ENCODE measurements at places on chromosomes 5 and 9.

- peak; percentile 97 for DNase-seq
Measured at GRCh38 chr5:143222287-143223231, 180.9 kb downstream of the NR3C1 start.

DNA sequence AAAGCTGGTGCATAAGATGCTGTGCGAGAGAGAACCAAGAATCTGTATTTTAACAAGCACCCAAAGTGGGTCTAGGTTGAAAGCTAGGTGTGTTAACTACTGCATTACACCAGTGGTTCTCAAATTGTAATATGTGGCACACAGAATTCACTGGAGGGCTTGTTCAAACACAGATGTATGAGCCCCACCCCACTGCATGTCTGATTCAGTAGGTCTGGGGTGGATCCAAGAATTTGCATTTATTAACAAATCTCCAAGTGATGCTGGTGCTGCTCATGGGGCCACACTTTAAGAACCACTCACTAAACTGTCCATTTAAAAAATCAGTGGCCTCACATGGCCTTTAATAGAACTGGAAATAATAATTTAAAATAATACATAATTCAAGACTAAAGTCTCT lies 40.4 kb downstream of the LPAR1 start:
- DNase-seq, result no peak

- no peak for DNase-seq
Measured at GRCh38 chr5:75961818-75962217, 121.4 kb upstream of the SV2C start.

DNA sequence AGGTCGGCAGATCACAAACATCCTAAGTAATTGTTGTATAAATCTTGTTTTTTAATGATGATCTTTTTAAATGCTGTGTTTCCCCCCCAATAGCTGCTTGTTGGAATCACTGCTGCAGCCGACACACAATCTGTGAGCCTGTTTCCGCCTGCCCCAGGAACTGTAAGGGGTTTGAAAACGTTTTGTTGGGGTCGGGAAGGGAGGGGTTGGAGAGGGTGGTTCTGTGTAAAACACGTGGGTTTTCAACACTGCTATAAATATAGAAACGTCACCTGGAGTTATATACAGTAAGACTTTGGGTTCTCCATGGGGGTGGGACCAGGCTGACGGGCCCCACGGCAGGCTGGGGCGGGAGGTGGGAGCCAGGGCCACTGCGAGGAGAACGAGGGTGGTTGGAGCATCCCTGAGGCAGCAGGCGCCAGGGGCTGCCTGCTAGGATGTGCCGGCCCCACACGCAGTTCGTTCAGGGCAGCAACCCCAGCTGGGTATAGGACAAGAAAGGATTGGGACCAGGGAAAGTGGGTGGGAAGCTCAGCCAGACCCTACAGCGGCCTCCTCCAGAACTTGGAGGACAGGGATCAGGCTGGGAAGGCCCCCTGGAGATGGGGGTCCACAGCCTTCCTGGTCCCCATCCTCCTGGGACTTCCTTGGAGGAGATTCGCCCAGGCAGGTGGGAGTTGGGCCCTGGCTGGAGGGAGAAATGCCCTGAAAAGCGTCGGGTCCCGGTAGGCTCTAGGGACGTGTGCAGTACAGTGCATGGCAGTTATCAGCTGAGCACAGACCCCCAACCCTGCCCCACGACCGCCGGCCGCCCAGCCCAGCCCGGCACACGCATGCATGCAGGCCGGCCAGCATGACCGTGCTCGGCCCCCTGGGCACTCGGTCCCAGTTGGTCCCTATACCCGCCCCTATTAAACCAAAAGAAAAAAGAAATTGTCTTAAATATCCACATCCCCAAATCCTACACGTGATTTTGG lies 9.7 kb downstream of the RNF44 start:
- DNase-seq, result no peak

DNA sequence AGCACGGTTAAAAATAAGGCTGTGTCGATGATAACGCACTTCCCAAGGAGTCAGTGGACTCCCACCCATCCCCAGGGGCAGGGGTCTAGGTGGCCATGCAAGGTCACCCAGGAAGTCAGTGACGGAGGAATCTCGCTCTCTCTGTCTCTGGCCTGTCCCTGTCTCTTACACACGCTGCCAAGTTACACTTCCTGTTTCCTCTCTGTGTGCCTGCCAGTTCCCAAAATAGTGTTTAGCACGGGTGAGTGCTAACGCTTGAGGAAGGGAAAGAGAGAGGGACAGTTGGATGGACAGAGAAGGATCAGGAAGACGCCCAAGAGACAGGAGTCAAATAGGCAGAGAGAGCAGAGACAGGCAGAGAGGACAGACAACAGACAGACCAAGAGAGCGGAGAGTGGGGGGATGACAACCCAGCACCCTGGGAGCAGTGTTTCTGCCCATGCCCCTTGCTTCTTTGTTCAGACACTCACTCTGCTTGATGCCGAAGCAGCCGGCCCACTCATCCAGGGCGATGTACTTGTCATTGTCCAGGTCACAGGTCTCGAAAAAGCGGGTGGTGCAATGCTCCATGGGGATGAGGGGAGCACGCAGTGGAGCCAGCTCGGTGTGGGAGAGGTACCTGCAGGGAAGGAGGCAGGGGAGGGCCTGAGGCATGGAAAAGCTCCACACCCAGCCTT lies 23.0 kb downstream of the SPARC start:
- no peak for DNase-seq

- peak; percentile 11 for DNase-seq
Measured at GRCh38 chr5:72314571-72315172, 5.4 kb downstream of the MRPS27 start.

DNA sequence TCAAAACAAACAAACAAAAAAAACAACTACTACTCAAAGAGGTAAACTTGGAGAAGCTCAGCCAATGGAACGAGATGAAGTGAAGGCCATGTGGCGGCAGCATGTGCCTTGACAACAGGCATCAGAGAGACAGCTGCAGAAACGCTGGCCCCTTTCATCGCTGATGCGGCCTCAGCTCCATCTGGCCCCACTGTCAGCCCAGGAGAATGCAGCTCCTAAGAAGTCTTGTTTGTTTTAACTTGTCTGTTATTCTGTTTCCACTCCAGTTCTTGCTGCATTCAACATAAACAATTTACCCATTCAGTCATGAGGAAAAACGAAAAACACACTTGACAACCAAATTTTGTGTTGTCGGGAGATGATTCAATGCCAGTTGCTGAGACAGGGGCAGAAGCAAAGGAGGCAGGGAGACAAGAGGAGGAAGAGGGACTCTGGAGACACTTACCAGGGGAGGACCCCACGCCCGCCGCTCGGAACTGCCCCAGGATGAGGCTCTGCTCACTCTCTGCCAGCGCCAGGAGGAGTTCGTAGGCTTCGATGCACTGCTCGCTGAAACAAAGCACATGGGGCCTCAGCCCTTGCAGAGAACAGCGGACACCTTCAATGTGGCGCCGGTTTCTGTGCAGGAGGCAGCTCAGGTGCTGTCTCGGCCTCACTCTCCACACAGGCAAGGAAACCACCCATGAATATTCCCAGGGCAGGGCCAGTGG lies 91.2 kb downstream of the DCP2 start:
- no peak for DNase-seq

DNA sequence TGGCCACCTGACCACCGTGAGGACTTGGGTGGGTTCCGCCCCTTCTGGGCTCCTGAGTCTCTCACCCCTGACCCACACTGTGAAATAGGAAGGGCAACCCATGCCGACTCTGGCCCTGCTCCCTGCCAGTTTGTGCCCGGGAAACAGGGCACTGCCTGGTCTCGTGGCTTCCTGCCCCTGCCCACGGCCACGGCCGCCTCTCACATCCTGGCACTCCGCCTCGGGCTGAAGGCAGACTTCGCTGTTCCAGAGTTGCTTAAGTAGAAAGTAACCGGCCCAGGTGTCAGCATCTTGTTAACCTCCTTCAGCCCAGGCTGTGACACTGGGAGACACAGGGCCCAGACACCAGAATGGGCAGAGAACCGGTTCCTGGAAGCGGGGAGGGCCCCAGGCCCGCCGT lies 68.7 kb upstream of the RNU6ATAC start:
- DNase-seq, result no peak

DNA sequence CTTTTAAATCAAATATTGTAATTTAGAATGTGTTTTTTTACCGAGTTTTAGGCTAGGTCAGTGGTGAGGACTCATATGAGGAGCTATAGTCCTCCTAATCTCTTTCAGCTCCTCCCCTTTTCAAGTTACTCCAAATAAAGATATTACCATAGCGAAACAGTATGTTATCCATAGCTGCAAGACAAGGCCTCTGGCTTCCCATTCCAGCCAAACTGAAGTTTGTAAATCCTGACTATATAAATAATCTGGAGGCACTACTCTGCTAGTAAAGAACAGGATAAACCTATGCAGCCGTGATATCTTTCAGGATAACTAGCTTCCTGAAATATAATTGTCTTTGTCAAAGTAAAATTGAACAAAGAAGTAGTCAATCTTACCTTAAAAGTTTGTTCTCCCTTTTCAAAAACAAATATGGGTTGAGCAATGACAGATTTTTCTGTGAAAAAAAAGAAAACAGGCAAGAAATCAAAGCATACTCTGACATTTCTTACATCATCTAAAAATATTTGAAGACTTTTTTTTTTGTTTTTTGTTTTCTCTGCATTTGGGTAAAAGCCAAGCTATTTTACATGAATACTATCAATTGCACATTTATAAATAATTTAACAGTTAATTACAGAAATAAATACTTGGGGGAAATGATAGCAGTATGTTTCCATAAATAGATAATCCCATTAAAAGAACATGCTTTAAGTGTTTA lies 29.3 kb upstream of the NADK2 start:
- DNase-seq, result no peak

DNA sequence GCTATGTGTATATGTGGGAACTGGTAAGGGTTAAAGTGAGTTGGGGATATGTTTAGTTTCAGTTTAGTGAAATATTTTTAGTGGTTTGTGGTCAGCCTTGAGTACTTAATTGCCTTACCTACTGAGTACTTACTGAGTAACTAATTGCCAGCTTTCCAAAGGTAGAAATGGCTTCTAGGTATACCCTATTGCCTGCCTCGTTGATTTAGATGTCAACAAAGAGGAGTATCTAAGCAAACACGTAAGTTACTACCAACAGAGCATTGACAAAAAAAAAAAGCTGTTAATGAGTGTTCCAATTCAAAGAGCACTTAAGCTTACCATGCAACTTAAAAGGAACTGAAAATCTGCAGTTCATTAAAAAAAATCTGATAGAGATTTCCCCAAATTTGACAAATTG lies 8.8 kb downstream of the ATP10B start:
- DNase-seq, result peak; percentile 27

- DNase-seq, result no peak
Measured at GRCh38 chr5:1543398-1544293, 19.9 kb upstream of the LPCAT1 start.

- no peak for DNase-seq
Measured at GRCh38 chr5:131297886-131298285, 34.0 kb downstream of the CDC42SE2 start.

DNA sequence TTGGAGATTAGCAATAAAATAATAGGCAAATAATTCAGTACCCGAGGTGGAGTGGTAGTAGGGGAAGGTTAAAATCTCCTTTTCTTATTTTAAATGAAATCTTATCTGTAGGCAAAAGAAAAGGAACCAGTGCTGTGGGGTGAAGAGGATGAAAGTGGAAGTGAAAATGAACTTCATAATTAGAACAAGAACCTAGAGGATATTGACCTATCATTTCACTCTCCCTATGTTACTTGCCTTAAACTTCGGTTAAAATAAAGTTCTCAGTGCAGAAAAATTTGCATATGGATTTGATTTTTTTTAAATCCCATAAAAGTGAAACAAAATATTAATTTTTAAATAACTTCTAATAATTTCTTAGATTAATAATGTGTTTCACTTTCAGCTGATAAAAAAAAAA lies 1094.9 kb upstream of the C9orf72 start:
- DNase-seq, result no peak

GRCh38 chr9:96065482-96066251 lies 190.2 kb downstream of the ERCC6L2 start:
- no peak for DNase-seq

- DNase-seq, result no peak
Measured at GRCh38 chr5:34523387-34523726, 132.8 kb upstream of the RAI14 start.

DNA sequence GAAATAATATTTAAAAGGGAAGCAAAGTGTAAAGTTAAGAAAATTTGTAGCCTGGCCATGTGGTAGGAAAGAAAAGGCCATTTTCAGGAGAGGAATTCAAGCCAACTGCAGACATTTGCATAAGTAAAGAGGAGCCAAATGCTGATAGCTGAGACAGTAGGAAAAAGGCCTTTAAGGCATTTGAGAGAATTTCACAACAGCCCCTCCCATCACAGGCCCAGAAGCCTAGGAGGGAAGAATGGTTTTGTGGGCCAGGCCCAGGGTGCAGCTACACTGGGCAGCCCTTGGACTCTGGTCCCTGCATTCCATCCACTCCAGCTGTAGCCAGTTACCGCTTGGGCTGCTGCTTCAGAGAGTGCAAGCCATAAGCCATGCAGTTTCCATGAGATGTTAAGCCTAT lies 1556.8 kb downstream of the EFNA5 start:
- no peak for DNase-seq

DNA sequence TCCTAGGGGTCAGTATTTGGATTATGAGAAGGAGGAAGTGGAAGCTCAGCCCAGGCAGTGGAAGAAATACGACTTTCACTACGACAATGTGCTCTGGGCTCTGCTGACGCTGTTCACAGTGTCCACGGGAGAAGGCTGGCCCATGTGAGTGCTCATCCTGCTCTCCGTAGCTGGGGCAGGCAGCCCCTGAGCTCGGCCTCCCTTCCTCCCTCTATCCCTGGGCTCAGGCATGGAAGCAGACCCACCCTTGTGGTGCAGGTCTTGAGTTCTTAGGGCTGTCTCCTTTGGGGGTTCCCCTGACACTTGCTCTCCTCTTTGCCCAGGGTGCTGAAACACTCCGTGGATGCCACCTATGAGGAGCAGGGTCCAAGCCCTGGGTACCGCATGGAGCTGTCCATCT lies 180.1 kb downstream of the CACNA1B start:
- no peak for DNase-seq

DNA sequence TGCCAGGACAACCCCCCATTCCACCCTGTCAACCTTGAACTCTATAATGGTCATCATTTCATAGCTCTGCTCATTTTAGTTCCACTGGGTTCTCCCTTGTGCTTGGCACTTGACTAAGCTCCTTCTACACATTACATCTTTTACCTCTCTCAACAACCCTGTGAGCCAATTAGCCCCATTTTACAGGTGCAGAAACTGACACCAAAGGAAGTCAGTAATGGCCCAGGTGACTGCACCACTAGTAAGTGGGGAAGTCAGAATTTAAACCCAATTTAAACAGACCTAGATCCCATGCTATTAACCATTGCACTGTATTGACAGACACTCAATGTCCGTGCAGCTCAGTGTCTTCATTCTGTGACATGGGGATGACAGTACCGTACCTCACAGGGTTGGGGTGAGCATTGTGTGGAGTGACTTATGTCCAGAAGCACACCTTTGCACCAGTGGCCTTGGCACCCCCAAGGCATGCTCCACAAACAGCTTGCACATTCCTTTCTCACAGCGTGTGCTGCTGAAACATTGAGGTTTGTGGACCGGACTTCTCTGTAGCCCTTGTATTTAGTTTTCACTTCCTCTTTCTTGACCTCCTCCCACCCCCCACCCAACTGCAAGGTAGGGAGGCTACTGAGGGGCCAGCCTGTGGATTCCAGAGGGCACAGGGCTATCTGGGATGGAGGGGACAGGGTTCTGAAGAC lies 23.1 kb downstream of the IRF1 start:
- no peak for DNase-seq
